ENCODE measurements at places on chromosomes 1 and 21.

- no peak for DNase-seq
Observed at GRCh38 chr1:43327549-43328292, 9.9 kb upstream of the MPL start.

GRCh38 chr1:5977494-5978444 is 14.5 kb downstream of the NPHP4 start:
- no peak for DNase-seq

DNA sequence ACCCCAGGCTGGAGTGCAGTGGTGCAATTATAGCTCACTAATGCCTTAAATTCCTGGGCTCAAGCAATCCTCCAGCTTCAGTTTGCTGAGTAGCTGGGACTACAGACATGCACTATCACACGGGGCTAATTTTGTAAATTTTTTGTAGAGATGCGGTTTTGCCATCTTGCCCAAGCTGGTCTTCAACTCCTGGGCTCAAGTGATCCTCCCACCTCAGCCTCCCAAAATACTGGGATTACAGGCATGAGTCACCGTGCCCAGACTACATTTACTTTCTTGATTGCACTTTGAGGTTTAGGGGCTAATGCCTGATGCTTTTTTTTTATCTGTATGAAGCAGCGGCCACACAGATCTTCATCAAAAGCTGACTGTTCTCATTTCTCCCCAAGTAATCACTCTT is 124.6 kb downstream of the KIF26B start:
- DNase-seq, result no peak

DNA sequence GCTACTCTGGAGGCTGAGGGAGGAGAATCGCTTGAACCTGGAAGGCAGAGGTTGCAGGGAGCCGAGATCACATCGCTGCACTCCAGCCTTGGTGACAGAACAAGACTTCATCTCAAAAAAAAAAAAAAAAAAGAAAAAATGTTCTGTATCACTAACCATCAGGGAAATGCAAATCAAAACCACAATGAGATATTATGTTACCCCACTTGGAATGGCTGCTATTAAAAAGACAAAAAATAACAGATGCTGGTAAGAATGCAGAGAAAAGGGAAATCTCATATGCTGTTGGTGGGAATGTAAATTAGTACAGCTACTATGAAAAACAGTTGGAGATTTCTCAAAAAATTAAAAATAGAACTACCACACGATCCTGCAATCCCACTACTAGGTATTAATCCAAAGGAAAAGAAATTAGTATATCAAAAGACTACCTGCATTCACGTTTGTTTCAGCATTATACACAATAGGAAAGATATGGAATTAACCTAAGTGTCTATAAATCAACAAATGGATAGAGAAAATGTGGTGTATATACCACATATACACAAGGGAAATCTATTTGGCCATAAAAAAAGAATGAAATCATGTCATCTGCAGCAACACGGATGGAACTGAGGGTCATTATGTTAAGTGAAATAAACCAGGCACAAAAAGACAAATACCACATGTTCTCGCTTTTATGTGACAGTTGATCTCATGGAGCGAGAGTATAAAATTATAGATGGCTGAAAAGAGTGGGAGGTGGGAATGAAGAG is 62.6 kb downstream of the ABL2 start:
- no peak for DNase-seq

DNA sequence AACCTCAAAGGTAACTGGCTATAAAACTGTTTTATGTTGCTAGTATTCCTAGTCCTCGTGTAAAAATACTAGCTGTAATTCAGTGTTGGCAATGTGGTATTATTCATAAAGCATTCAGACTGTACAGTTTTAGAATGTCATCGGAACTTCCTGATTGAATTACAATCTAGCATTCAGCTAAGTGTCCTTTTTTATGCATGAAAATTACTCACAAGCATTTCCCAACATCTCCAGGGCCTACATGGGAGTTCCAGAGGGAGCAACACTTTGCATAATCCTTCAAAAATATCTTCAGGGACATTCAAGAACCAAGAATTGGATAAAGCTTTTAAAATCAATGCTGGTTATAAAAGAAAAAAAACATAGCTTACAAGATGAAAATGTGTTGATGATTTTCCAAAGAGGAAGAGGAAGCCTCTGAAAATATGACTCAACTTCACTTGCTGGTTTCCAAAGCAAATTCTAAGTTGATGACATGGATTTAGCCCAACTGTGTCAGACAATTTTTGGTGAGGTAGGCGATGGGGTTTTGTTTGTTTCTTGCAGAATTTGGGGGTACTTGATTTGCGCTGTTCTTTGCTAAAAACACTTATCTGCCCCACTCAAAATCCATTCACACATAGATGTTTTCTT is 137.8 kb downstream of the SLC44A5 start:
- DNase-seq, result no peak

- no peak for DNase-seq
Observed at GRCh38 chr21:38952890-38953289, 147.2 kb downstream of the ETS2 start.

DNA sequence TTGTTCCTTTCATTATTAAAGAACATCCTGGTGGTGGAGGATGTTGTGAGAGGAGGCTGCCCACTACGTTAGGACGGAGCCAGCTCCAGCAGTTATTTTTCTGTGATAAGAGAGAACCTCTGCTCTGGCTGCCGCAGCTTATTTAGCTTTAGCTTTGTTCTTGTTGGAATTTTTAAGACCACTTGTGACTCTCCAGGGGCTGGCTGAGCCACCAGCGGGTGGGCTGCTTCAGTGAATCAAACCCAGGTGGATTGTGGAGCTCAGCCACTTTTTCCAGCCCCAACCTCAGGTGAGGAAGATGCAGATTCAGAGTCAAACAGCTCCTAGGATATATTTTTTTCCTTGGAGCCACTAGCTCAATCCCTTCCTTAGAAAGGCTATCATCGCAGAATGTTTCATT is 83.1 kb upstream of the CTTNBP2NL start:
- DNase-seq, result no peak

- no peak for DNase-seq
Observed at GRCh38 chr1:40265919-40266318, 7.9 kb downstream of the ZMPSTE24 start.

GRCh38 chr1:43227143-43227764 is 42.5 kb upstream of the TMEM125 start:
- DNase-seq, result peak; percentile 62

DNA sequence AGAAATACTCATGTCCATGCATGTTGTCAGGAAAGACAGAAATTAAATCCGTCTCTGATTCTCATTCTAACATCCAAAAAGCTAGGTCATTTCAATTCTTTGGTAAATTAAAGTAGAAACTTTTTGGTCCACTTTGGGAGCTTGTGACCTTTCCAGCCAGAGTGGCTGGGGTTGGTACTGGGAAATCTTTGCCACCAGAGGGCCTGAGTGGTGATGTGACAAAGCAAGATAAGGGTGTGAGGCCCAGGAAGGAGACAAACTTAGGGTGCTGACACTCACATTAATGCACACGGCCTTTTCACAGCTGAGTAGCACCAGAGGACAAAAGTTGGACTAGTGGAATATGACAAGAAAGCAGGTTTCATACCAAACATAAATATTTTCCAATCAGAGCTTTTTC is 144.3 kb downstream of the DNM3 start:
- no peak for DNase-seq

- no peak for DNase-seq
Observed at GRCh38 chr1:245516284-245516759, 361.5 kb downstream of the KIF26B start.

DNA sequence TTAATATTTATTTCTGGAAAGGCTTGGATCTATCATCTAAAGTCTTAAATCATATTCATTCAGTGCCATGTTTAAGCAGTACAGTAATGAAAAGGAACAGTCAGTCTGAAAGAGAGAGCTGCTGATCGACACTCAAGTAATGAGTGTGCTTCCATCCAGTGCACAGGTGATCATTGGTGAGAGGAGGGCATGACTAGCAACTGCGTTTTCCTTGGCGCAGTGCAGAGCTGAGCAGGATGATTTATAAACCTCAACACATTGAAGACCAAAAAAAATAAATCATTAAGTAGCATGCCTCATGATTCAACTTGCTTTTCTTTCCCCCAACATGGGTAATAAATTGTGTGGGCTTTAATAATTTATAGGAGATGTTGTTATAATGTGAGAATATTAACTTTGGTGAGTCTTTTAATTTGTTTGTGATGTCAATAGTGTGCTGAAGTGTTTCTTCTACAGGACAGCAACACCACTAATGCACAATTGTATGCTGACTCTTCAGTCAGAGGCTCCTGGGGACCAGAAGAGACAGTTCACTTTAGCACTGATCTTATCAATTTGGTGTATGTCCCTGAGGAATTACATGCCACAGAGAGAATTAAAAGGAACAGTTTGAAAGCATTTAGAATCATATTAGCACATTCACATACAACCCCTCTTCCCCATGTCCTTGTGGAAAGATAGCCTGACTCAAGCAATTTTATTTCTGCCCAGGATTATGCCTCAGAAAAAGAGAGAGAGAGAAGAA is 199.7 kb upstream of the ADGRL2 start:
- DNase-seq, result no peak

GRCh38 chr1:206498685-206499084 is 8.6 kb upstream of the RASSF5 start:
- no peak for DNase-seq

- no peak for DNase-seq
Observed at GRCh38 chr1:222370081-222370912, 177.6 kb downstream of the HHIPL2 start.

DNA sequence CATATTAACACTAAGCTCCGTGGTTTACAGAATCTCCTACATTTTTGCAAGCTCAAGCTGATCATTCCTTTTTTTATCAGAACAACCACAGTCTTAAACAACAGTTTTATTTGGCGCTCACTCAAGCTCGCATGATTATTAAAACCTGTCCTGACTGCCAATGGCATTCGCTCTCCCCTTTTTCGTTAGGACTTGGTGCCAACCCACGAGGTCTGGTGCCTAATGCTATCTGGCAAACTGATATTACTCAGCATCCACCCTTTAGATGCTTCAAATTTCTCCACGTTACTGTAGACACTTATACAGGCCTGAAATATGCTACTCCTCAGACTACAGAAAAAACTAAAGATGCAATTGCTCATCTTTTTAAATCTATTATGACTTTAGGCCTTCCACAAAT is 23.0 kb upstream of the ITLN1 start:
- DNase-seq, result no peak

DNA sequence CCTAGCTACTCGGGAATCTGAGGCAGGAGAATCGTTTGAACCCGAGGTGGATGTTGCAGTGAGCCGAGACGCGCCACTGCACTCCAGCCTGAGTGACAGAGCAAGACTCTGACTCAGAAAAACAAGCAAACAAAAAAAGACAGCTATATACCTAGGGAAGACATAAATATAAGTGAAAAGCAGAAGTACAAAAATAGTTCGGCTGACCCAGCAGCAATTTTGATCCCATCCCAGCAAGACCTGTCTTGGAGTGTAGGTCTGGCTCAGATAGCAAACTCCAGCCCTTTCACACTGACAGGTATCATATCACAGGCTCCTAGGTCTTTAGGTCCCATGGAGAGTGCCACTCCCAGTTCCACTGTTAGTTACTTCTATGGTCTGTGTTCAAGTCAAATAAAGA is 14.6 kb downstream of the MTX1 start:
- DNase-seq, result no peak

GRCh38 chr1:172163498-172164215 is 256.8 kb upstream of the C1orf105 start:
- DNase-seq, result no peak

DNA sequence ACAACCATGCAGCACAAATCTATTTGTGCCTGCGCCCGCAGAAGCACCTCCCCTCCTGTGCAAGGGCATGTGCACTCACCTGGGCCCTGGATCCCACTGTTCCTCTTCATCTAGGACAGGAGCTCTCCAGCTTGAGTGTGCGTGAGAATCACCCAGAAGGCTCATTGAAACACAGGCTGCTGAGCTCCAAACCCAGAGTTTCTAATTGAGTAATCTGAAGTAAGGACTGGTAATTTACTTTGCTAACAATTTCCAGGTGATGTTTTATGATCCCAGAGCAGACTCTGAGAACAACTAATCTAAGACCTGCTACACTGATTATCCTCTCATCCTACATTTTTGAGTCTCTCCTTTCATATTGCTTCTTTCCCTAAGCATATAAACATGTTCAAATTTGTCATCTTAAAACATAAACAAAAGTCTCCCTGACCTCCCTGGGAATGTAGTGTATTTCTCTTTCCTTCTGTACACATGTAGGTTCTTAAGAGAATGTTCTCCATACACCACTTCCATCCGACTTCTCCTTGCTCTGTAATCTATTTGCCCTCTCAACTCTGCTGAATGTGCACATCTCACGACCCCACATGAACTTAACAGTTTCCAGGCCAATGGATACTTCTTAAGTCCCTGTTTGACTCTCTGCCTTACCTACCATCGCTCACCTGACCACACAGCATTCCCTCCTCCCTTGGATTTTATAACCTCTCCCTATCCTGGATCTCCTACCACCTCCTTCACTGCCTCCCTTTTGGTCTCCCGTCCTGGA is 522.5 kb downstream of the SMYD3 start:
- no peak for DNase-seq

- DNase-seq, result no peak
Observed at GRCh38 chr1:87151500-87152421, 176.9 kb upstream of the LMO4 start.

DNA sequence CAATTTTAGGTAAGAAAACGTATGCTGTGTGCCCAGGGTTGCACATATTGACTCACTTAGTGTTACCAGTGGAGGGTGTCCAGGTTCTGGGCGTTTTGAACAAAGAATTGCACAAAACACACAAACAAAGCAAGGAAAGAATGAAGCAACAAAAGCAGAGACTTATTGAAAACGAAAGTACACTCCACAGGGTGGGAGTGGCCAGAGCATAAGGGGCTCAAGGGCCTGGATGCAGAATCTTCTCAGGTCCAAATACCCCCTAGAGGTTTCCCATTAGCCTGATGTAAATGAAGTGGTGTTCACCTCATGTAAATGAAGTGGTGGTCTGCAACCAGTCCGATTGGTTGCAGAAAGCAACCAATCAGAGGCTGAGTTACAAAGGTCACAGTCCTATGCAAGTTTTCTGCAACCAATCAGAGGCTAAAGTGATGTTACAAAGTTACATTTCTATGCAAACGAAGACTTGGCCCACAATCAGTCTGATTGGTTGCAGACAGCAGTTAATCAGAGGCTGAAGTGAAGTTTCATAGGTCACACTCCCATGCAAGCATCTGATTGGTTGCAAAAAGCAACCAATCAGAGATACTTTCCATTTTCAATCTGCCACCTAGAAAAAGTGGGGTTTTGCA is 228.3 kb downstream of the ST6GALNAC3 start:
- DNase-seq, result no peak

DNA sequence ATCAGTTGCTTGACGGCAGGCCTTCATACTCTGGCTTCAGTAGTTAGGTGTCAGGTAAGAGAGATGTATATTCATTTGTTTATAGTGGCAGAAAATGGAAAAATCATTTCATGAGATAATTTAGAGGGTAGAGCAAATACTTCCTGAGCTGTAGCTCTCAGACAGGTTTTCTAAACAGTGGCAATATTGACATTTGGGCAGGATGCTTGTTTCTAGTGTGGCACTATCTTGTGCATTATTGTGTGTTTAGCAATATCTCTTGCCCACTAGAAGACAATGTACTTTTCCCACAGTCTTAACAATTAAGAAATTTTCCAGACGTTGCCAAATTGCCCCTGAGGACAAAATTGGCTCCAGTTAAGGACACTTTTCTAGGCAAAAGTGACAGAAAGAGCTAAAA is 1143.1 kb downstream of the PLA2G4A start:
- no peak for DNase-seq

Data from NCI-H187 (cell line).